ENCODE measurements at places on chromosomes 16 and 17.

DNA sequence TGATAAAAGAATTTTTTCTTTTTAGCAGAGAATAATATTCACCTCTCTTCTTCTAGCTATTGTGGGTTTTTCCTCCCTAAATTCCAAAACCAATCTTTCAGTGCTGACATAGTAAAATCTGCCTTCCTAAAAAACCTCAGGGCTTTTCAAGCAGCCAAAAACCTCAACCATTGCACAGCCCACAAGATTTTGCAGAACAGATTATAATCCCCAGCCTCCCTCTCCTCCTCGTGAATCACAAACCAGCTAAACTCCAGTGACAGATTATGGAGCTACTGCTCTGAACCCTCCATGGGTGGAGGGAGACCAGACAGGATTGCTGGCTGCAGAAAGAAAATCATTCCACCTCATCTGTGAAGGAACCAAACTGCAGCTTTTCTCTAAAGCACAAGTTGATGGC lies 341.6 kb downstream of the SOX9 start:
- ATAC-seq = no peak

DNA sequence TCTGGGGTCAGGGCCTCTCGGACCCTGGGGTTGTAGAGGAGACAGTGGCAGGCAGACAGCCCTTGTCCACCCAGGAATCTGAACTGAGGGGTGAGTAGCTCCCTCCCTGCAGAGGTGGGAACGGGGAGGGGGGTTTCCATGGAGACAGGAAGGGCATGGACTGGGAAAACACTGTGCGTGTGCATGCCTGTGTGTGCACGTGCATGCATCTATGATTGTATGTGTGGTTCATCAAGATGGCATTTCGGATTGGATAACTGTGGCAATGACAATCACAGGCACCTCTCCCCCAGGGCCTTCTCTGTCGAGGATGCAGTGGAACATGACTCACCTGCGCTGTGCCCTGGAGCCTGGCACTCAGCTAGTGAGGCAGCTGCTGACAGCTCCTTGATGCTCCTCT lies 6.1 kb upstream of the CD300C start:
- ATAC-seq = peak; percentile 35

DNA sequence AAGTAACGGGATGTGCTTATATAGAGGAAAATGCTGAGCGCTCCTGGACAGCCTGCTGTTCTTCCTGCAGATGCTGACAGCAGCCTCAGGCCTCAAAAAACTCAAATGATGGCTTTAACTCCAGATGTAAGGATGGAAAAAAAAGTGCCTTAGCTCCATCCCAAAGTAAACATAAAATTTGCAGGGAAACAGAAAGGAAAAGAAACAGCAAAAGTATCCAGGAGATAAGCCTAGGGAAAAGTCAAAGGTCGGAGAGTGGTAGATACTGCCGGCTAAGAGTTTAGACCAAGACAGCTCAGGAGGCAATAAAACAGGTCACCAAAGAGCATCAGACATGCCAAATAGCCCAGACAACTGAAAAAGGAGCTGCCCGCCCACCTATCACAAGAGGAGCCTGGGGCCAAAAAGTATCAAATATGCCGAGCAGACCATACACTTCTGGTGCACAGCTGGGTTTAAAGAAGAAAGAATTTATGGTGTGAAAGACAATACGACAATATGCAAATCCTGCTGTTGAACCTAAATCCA lies 6.9 kb downstream of the KRT31 start:
- ATAC-seq = no peak

DNA sequence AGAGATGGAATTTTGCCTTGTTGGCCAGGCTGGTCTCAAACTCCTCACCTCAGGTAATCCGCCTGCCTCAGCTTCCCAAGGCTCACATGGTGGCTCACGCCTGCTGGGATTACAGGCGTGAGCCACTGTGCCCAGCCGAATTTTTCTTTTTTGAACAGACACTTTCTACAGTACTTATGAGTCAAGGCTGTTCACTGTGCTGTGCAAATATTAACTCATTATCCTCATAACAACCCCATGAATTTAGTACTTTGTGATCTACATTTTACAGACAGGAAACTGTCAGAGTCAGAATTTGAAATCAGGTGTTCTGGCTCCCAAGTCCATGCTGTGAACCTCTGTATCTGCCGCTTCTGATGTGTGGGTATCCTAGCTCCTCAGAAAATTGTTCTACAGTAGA lies 25.7 kb upstream of the RASL10B start:
- no peak for ATAC-seq

- no peak for ATAC-seq
These were observed 20.7 kb downstream of the SLC47A1 start for GRCh38 chr17:19554393-19554792.

GRCh38 chr17:72120642-72121163 lies at the start of gene SOX9:
SOX9 (plus strand) TSS chr17:72121020; CDS start chr17:72121392, 372 bp downstream.
- ATAC-seq = peak; percentile 93

- ATAC-seq = no peak
These were observed 48.7 kb upstream of the GSE1 start for GRCh38 chr16:85564277-85565051.

DNA sequence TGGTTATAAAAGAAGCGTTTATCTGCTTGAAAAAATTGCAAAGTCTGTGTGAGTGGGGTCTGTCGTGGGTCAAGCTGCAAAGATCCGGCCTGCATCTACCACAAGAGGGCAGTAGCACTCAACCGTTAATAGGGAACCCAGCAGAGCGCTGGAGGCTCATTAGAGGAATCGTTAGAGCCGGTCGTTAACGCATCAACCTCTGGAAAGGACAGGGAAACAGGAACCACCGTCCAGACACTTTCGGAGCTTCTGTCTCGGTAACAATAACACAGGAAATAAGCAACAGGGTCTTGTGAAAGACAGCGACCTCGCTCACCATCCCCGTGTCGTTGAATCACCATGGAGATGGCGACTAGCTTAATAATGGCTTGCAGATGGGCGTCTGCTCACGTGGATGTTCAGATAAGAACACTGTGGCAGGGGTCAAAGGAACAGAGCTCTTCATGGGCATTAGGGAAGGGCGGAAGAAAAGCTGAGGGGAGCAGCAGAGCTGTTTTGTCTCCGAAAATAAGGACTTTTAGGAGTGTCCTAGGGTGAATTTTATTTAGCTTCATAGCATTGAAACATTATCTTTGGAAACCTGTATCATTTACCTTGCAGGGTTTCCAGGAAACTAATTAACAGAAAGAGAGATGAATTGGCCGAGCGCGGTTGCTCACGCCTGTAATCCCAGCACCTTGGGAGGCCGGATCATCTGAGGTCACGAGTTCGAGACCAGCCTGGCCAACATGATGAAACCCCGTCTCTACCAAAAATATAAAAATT lies 11.9 kb upstream of the NSRP1 start:
- peak; percentile 89 for ATAC-seq

DNA sequence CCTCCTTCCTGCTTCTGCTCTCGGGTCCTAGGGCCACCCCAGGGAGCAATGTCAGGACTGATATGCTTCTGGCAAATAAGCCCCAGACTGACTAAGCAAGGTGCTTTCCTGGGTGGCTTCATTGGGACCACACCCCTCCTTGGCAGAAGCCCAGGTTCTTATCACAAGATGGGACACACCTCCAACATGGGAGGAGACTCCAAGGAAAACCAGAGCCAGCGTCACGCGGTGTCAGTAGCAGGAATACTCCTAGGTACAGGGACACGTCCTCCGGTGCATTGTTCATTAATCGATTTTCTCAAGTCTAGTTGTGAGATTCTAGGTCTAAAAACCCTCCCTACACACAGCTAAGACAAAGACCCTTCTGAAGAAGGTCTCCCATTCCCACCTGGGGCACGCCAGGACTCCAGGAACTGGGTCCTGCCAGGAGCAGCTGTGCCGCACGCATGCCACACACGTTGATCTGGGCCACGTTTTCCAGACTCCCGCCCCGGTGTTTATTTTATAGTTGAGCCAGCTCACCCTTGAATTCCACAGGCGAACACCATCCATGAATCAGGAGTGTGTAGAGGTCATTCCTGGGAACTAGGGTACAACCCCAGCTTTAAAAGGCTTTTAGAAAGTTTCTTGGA lies 30.8 kb downstream of the FA2H start:
- peak; percentile 80 for ATAC-seq

DNA sequence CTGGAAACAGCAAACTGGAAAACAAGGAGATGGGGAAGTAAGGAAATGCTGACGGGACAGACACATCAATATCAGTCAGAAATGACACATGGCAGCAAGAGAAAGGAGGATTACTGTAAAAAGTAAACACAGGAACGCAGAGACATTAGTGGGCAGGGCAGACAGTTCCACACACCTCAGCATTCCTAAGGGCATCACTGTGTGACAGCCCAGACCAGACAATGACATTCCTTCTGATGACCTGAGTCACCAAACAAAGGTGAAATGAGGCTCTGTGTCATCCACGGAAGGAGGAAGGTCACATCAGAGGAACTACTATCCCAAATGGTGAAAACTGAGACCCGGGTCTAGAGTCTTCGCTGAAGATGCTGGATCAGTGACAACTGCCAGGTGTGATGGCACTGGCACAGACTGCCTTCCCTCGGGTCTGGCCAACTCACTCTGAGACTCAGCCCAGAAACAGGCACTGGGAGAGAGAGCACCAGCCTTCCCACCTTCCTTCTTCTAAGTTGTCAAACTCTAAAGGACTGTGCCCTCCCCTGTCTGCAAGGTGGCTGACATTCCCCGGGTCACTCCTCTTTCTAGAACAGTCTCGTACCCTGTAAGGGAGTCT lies 36.7 kb downstream of the TK2 start:
- peak; percentile 60 for ATAC-seq

DNA sequence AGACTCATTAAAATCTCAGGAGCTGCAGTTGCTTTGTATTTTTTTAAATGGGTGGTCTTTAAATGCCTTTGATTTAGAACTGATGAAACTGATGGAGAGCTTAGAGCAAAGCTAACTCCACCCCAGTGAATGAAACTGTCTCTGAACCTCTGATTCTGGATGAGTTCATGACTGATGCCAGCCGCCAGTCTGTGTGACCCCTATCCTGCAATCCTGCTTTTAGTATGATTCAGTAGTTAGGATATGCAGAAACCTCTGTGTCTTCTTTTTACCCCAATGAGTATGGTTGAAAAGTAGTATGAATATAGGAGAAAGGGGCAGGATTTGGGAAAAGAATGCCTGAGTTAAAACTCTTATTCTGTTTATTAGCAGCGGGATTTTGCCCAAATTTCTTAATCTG lies 12.3 kb upstream of the SALL1 start:
- no peak for ATAC-seq

DNA sequence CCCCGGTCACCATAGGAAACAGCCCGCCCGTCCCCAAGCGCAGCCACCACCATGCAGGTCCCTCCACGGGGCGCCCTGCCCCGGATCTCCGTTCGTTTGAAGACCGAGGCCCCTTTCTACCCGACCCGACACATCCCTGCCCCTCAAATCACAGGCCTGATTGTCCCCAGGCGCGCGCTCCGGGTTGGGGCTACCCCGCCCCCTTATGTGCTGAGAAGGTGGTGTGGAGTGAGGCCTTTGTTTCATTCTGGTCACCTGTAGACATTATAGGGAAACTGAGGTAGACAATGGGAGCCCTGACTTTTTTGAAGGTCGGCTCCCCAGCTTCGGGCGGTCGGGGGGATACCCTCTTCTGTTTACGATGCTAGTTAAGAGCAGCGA lies 763 bp upstream of the ACTG1 start:
- ATAC-seq = peak; percentile 1

DNA sequence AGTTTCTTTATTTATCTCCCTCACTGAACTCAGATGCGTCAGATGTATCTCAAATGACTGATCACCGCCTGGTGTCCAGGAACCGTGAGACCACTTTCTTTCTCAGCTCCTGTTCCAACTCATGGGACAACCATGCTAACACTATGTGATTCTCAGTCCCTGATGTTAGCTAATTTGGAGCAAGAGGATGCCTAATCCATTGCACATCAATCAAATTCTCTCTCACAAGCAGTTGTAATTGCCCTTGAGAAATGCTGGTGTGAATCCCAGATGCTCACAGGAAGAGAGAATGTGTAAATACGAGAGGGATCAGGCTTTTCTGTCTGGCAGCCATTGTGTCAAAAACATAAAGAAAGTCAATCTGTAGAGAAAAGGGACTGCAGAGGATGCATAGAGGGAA lies 134.9 kb downstream of the WSCD1 start:
- ATAC-seq = no peak

- ATAC-seq = no peak
These were observed 13.2 kb upstream of the RGS9 start for GRCh38 chr17:65123757-65124675.
